ENCODE measurements at places on chromosomes 5 and 9. TPM values are rescaled to one million over a fixed set of nuclear protein-coding genes. Genes with fewer than 3 reads are reported as not detected.

DNA sequence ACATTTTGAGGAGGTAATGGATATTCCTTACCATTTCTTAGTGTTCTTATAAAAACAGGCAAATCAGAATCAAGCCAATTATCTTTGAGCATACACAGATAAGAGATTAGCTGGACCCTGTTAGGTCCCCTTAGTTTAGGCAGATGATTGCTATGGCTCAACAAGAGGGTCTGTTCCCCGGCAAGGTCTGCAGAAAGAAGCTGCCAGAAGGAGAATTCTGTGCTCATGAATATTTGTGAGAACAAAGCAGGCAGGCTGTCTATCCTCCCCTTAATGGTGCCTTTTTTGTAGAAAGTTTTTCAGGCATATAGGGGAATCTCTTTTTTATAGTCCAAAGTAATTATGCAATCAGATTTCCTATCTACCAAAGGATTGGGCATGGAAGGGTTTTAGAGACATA is 27.5 kb downstream of the CAVIN4 start:
- no peaks in the 10 kb centered on the region for H3K36me3 ChIP-seq
- no peak overlapping the region for H3K27ac ChIP-seq
- DNase-seq: no peak
- H3K4me3 ChIP-seq: no peak overlapping the region

DNA sequence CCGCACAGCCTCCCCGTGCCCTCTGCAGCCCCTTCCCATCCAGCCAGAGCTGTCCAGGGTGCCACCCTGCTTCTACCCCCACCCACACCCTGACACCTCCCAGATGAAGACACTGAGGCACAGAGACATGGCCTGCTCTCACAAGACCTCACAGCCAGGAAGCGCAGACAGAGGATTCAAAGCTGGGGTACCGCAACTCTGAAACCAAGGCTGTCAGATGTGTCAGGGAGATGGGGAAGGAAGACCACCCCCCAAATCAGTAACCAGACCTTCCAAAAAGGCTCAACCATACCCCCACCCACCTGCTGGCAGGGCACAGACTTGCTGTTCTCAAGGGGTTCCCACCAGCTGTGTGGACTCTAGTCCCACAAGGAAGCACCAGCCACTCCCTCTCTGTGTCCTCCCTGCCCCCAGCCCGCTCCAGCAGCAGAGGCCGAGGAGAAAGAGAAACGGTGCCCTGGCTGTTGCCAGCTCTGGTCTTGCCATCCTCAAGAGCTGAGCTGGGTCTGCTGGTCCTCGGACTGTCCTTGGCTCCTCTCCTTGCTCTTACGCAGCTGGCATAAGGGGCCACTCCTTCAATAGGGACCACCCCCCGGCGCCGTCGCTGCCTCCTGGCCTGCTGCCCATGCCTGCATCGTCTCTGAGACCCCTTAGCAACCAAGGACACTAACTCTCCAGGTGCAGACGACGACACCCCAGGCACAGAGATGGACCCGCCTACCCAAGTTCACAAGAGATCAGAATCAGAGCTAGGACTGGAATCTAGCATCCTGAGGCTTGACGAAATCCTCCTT is 699 bp downstream of the AKNA start:
- H3K27me3 ChIP-seq: no peaks in the 10 kb centered on the region
- H3K4me3 ChIP-seq: peak overlapping the region; percentile 51
- no peaks in the 10 kb centered on the region for H3K36me3 ChIP-seq
- H3K27ac ChIP-seq: peak overlapping the region; percentile 93
- DNase-seq: peak; percentile 63

GRCh38 chr9:137807721-137808703 is 69.6 kb upstream of the CACNA1B start:
- H3K4me3 ChIP-seq: no peak overlapping the region
- no peaks in the 10 kb centered on the region for H3K27me3 ChIP-seq
- no peaks in the 10 kb centered on the region for H3K4me1 ChIP-seq
- no peak overlapping the region for H3K27ac ChIP-seq
- peaks cover 32% of the 10 kb centered on the region for H3K36me3 ChIP-seq

GRCh38 chr5:1807451-1808185 is 6.4 kb downstream of the NDUFS6 start:
- no peak for DNase-seq
- H3K4me1 ChIP-seq: no peaks in the 10 kb centered on the region
- no peak overlapping the region for H3K27ac ChIP-seq
- peaks cover 45% of the 10 kb centered on the region for H3K36me3 ChIP-seq
- H3K27me3 ChIP-seq: no peaks in the 10 kb centered on the region

- no peaks in the 10 kb centered on the region for H3K4me1 ChIP-seq
- DNase-seq: no peak
- peaks cover 2% of the 10 kb centered on the region for H3K27me3 ChIP-seq
- no peaks in the 10 kb centered on the region for H3K36me3 ChIP-seq
- H3K4me3 ChIP-seq: no peak overlapping the region
These were observed 12.8 kb upstream of the MACIR start for GRCh38 chr5:103245761-103246160.

GRCh38 chr5:126357585-126358342 is 65.4 kb upstream of the GRAMD2B start:
- no peak overlapping the region for H3K27ac ChIP-seq
- no peaks in the 10 kb centered on the region for H3K27me3 ChIP-seq
- no peaks in the 10 kb centered on the region for H3K36me3 ChIP-seq
- DNase-seq: no peak

- peaks cover 3% of the 10 kb centered on the region for H3K27me3 ChIP-seq
- H3K4me1 ChIP-seq: no peaks in the 10 kb centered on the region
- no peak overlapping the region for H3K27ac ChIP-seq
- H3K36me3 ChIP-seq: no peaks in the 10 kb centered on the region
- no peak overlapping the region for H3K4me3 ChIP-seq
- no peak for DNase-seq
These were observed 34.3 kb upstream of the CEP72 start for GRCh38 chr5:577800-578199.

- H3K27me3 ChIP-seq: no peaks in the 10 kb centered on the region
- DNase-seq: no peak
- no peak overlapping the region for H3K27ac ChIP-seq
- H3K4me1 ChIP-seq: peaks cover 11% of the 10 kb centered on the region
- H3K4me3 ChIP-seq: no peak overlapping the region
These were observed 114.9 kb downstream of the TRIO start for GRCh38 chr5:14257995-14258403.

Gene IL33
- 154 TPM for total RNA-seq

Gene MYORG
- total RNA-seq: 6.6 TPM

Gene MARVELD2
- total RNA-seq: 25.6 TPM

Gene NIM1K
- 4.2 TPM for total RNA-seq

Gene CMBL
- 14.6 TPM for total RNA-seq

Gene ESM1
- 12.5 TPM for total RNA-seq

Gene AGXT2
- not detected for total RNA-seq

Gene ANKRA2
- 60.6 TPM for total RNA-seq

Gene CDX1
- total RNA-seq: 0.43 TPM

Data from lung (tissue), 17 donors.